Dermis microvascular lymphatic vessel endothelial cell (primary cell): ENCODE measurements at places on chromosomes 4 and X. TPM values are rescaled to one million over a fixed set of nuclear protein-coding genes. Genes with fewer than 3 reads are reported as not detected.

The MAGEC2 gene
- total RNA-seq: not detected in 2 replicates

The PGK1 gene
- 191 and 208 TPM in 2 replicates for total RNA-seq

The ARAP2 gene
- under 0.01 and 0.13 TPM in 2 replicates for total RNA-seq

The DEFB131A gene
- not detected in 2 replicates for total RNA-seq

The SPANXA1 gene
- total RNA-seq: not detected in 2 replicates

The LAP3 gene
- total RNA-seq: 92.7 and 125 TPM in 2 replicates

The PABPC1L2B gene
- total RNA-seq: not detected in 2 replicates

DNA sequence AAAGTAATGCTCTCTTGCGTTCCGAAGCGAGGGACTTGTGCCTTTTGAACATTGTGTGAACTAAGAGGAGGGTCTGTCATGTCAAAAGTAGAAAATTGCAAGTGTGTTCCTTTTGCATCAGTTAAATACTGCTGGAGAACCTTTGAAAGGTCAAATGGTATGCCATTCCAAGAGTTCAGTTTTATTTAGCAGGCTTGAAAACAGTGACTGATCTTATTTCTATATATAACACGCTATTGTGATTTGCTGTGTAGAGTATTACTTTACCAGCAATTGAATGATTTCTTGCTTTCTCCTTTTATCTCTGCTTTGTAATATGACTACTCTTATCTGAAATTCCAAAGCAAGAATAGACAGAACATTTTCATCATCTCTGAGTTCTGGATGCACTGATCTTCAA lies at the start of gene TECRL:
Gene TECRL (minus strand): TSS at position 151 of the 400 bp plus-strand sequence. CDS start 99 bp downstream, at position 52.
- DNase-seq: no peak

GRCh38 chr4:83581411-83582288 lies 45.7 kb downstream of the GPAT3 start:
- DNase-seq: no peak

DNA sequence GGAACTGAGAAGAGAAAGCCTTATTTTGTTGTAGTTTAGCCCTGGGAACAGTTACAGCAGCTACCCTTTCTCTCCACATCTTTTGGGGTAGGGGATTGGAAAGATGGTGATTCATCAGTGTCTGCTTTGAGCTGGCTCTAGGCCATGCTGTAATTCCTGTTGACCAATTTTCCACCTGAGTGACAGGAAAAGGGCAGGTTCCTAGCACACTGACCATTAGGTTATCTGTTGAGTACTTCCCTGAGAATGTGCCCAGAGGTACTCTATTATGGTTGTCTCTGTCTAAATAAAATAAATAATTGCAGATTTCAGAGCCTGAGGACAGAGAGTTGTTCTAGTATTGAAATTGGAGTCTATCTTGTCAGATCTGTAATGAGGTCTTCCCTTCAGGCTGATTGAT lies 109.0 kb downstream of the ENOX2 start:
- peak; percentile 40 for DNase-seq

DNA sequence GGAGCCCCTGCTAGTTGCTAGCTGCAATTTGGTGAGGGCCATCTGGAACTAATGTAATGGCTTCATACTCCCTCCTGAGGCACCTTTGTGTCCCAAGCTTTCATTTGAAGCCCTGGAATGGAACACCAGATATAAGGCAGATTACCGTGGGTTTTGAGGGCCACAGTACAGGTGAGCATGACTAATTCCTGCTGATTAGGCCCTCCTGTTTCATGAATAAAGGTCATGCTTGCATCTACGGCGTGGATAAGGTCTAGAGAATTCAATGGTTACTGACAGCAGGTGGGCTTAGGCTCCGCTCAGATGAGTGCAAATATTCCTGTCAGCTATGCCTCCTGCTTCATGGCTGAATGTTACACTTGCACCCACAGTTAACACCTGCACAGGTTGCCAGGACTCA lies 495.4 kb downstream of the NAP1L3 start:
- DNase-seq: no peak

GRCh38 chrX:153944800-153945150 lies 332 bp upstream of the RENBP start:
- no peak for DNase-seq

- DNase-seq: no peak
Measured at GRCh38 chr4:70984589-70984988, 8.9 kb upstream of the DCK start.

DNA sequence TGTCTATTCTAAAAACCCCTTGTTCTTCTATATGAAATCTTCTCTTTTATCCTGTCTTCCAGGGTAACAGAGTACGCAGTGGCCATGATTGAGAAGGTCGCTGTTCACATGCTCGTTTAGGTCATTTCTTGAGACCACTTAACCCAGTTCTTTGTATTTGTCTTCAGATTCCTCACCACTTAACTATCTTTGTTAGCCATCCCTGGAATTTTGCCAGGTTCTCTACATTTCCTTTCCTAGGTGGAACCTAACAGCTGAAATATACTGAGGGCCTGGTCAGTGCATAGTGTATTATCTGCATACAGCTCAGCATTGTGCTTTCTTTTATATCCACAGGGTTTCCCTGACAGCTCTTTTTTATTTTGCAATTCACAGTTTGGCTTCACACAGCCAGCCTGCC lies 148.9 kb upstream of the GALNT7 start:
- no peak for DNase-seq

DNA sequence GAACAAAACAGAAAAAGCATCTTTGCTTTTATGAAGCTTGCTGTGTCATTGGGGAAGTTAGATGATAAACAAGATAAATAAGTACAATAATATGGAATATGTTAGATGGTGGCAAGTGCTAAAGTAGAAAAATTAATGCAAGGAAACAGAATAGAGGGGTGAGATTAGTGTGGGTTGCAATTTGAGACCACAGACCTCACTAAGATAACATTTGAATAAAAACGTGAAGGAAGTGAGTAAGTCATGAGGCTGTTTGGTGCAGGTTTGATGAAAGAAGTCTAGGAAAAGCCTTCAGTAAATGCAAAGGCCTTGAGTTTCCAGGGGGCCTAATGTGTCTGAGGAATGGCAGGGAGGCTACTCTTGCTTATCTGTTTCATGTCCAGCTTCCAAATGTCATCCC lies 102.5 kb downstream of the CFAP299 start:
- DNase-seq: no peak

- no peak for DNase-seq
Measured at GRCh38 chr4:24007860-24008261, 118.0 kb upstream of the PPARGC1A start.

DNA sequence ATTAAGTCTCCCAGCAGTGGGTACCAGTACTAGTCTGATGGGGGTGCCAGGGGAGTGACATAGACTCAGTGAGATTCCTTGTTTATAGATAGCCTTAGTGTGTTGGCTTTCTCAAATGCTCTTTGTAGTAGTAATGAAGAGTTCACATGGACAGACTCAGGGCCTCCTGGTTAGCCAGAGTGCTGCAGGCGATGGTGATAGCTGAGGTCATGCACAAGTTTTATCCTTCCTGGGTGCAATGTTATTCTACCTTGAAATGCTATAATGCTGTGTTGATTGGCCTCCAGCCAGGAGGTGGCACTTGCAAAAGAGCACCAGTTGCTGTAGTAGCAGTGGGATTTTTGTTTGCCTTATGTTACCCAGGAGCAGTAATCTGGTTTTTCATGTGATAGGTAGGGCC lies 35.5 kb upstream of the ADH4 start:
- no peak for DNase-seq

- no peak for DNase-seq
Measured at GRCh38 chr4:188387179-188387791, 248.0 kb downstream of the TRIML1 start.

DNA sequence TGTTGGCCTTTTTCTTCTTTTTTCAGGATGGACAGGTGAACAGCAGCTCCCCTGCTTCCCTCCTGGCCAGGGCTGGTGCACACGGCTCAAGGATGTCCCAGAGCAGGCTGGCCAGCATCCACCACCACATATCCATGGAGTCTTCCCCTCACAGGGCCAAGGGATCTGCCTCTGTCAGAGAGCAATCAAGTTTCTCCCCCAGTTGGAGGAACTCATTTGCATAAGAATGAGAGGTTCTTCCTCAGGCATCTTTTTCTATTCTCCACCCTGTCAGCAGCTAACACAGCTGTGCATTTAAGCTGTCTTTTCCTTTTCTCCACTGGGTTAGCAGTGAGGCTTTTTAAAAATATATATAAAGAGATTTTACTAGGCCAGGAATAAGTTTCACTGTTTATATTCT lies 143.8 kb downstream of the ANAPC10 start:
- DNase-seq: no peak

GRCh38 chr4:15677507-15677988 lies 4.1 kb upstream of the FAM200B start:
- peak; percentile 28 for DNase-seq

GRCh38 chr4:23814587-23814986 lies 75.3 kb downstream of the PPARGC1A start:
- no peak for DNase-seq

DNA sequence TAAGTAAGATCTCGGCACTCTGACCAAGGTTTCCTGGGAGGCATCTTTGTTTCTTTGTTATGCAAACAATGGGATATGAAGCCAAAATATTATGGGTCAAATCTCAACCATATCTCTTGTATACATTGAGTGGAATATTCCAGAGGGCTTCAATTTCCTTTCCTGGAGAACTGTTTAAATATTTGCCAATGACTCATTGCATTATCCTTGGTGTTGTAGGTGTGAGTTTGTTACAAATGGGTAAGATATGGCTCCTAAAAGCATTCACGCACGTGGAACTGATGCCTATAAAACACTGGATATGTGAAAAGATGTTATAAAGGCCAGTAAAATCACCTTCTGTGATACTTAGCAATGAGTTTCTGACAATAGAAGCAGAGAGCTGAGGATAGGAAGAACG lies 150.5 kb upstream of the WDR1 start:
- DNase-seq: no peak

- peak; percentile 75 for DNase-seq
Measured at GRCh38 chrX:22314211-22314610, 41.5 kb downstream of the CBLL2 start.

DNA sequence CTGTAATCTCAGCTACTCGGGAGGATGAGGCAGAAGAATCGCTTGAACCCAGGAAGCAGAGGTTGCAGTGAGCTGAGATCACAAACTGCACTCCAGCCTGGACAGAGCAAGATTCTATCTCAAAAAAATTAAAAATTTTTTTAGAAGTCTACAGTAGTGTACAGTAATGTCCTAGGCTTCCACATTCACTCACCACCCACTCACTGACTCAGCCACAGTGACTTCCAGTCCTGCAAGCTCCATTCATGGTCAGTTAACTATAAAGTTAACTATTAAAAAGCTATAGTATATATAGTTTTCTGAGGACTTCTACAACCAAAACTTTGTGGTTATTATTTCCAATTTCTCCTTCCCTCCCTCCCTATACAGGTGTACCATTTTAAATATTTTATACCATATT lies 34.7 kb upstream of the NEUROG2 start:
- DNase-seq: no peak

GRCh38 chr4:153577053-153577452 lies 107.0 kb upstream of the TLR2 start:
- DNase-seq: no peak

DNA sequence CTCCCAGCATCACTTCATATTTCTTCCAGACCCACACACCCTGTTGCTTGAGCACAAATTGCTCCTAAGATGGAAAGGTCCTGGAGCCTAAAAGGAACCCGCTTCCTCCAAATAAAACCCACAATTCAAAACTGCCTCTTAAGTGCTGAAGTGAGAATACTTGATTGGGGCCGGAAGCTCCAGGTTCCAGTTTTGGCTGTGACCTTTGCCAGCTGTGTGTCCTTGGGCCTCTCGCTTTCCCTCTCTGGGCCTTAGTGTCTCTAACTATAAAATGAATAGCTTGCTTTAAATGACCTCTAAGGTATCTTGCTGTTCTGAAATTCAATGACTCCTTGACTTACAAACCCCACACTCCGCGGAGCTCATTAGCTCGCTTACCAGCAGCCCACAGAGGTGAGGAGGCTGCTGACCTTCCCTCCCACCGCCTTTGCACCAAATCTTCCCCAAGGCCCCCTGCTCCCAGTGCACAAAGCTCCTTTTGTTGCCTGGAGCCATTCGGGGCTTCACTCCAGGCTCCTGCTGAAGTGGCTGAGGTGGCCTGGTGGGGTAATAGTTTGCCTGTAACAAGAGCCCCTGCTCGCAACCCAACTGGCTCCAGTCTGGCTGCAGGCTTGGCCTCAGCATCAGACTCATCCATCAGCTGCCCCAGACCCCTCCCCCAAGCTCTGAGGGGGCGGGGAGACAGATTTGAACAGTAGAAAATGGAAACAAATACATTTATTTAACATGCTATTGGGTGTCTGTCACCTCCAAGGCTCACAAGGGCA lies 21.8 kb downstream of the STARD8 start:
- DNase-seq: no peak

- no peak for DNase-seq
Measured at GRCh38 chr4:36333303-36333877, 52.0 kb downstream of the DTHD1 start.
